ENCODE measurements at places on chromosomes 6 and 20. TPM values are rescaled to one million over a fixed set of nuclear protein-coding genes. Genes with fewer than 3 reads are reported as not detected.

Gene SMIM28
- total RNA-seq, result not detected

Gene SERAC1
- 7.1 TPM for total RNA-seq

Gene SLC22A7
- total RNA-seq, result not detected

Gene COX7A2
- total RNA-seq, result 228 TPM

Gene MCCD1
- not detected for total RNA-seq

Gene PBOV1
- total RNA-seq, result not detected

Gene MUC21
- total RNA-seq, result not detected

Gene GLP1R
- total RNA-seq, result not detected

Gene KDM1B
- total RNA-seq, result 17.8 TPM

Gene DEF6
- total RNA-seq, result 10.1 TPM

Gene SMLR1
- not detected for total RNA-seq

Gene DEFB116
- not detected for total RNA-seq

Gene SYNDIG1
- not detected for total RNA-seq

Gene CALHM5
- total RNA-seq, result under 0.01 TPM

Gene TAAR2
- total RNA-seq, result not detected

Gene TEAD3
- 47.5 TPM for total RNA-seq

Gene NRN1
- not detected for total RNA-seq

Gene COL11A2
- total RNA-seq, result 0.22 TPM

Gene RUNX2
- total RNA-seq, result 1.6 TPM

Gene TRAPPC3L
- not detected for total RNA-seq
